ENCODE measurements at places on chromosomes 3 and 15. TPM values are rescaled to one million over a fixed set of nuclear protein-coding genes. Genes with fewer than 3 reads are reported as not detected.

DNA sequence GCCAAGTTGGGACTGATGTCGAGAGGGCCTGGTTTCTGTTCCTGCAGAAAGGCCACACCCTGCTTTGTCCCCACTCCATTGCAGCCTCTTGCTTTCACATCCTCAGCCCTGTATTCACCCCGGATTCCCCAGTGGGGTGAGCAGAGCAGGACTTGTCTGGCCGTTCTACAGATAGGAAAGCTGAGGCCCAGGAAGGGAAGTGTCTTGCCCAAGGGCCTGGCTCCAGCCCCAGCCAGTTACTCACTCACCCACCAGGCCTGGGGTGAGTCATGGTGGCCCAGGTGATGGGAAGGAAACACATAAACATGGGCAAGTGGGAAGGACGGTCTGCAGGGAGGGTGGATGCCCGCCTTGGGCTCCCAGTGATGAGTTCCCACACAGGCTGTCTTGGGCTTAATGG lies 6.1 kb upstream of the DUSP7 start:
- no peak for DNase-seq

CP gene
- 143 TPM for total RNA-seq

GRCh38 chr3:8817486-8817885 lies 48.1 kb upstream of the OXTR start:
- DNase-seq = no peak

HTR3C gene
- total RNA-seq = not detected

BUB1B gene
- total RNA-seq = 8.0 TPM

DNA sequence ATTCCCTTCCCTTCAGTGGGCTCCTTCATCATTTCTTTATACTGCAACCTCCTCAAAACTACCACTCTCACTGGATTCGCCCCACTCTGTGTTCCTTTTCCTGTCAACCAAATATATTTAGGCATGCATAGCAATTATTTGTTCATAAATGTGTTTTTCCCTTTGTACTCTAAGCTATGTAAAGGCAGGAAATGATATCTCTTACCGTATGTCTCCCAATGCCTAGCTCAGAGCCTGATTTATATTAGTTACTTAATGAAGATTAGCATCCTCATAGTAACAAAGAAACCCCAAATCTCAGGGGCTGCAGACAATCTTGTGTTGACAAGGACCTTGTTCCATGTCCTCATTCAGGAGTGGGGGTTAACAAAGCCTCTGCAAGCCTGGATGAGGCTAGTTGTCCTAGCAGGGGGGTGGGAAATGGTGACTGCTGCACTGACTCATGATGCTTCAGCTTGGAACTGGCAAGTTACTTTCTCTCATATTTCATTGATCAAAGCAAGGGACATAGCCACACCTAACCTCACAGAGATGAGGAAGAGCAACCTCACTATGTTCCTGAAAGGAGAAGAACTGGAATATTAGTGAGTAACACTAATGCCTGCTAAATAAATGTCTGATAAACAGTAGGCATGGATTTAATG lies 15.2 kb downstream of the PHLDB2 start:
- no peak for DNase-seq

GRCh38 chr3:32842531-32842931 lies 24.7 kb downstream of the TRIM71 start:
- no peak for DNase-seq

DNA sequence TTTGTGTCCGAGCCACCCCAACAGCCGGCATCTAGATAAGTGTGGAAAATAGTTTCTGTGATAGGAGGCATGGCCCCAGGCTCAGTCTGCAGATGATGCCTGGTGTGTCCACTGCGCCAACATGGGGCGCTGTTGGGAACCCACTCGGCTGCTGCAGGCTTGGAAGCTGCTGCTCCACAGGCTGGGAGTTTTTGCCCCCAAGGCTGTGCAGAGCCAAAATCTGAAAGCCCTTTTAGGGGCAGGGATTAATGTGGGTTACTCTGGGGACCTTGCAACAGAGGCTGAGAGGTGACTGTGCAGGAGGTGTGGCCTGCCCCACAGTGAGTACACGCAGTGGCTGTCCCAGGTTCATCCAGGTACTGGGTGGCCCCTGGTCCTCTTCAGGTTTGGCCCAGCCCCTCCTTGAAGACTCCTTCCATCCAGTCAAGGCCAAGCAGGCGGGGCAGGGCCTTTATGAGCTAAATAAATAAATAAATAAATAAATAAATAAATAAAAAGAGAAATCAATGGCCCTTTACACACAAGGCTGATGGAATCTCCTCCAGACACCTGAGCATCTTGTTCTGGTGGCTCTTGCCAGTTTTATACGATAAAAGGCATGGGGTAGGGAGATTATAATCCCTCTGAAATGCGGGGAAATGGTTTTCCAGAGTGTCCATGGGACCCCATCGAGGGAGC lies 73.8 kb downstream of the AAGAB start:
- no peak for DNase-seq

GRCh38 chr15:65249641-65250040 lies 37.0 kb downstream of the PARP16 start:
- no peak for DNase-seq

DNA sequence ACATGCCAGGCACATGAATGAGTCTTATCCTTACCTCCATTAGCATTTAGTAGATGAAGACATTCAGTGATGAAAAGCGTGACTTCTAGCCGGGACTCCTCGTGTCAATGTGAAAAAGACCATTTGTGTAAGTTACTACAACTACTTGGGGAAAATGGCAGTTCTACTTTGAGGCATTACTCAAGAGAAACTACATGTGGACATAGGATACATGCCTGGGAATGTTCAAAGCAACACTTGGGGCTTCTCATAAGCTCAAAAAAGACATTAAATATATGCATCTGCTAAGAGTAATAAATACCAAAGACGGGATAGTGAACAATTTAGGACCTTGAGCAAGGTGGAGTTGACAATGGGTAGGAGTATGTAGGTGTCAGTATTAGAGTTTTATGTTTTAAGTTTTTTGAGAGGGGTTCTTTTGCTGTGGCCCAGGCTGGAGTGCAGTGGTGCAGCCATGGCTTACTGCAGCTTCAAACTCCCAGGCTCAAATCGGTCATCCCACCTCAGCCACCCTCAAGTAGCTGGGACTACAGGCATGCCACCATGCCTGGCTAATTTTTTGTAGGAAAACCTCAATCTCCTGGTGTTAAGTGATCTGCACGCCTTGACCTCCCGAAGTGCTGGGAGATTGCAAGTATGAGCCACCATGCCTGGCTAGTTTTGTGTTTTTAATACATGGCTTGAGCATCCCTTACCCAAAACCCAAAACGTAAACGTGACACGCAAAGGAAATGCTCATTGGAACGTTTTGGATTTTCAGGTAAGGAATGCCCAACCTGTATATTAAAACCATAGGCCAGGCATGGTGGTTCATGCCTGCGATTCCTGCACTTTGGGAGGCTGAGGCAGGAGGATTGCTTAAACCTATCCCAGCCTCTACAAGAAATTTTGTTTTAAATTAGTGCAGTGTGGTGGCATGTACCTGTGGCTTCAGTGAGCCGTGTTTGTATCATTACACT lies 3.9 kb downstream of the RPLP1 start:
- no peak for DNase-seq

- no peak for DNase-seq
Measured at GRCh38 chr3:126021702-126022101, 52.7 kb downstream of the ROPN1B start.
